ENCODE measurements at places on chromosomes 3 and 15. TPM values are rescaled to one million over a fixed set of nuclear protein-coding genes. Genes with fewer than 3 reads are reported as not detected.

ATP8B4 gene
- total RNA-seq, result 0.56 TPM

ZNF774 gene
- total RNA-seq, result 1.5 TPM

NR1I2 gene
- not detected for total RNA-seq

CRYGS gene
- total RNA-seq, result 0.23 TPM

SH3GL3 gene
- 1.7 TPM for total RNA-seq

OR5H1 gene
- not detected for total RNA-seq

TGM4 gene
- total RNA-seq, result 0.33 TPM

GOLGA8J gene
- total RNA-seq, result not detected

C2CD4B gene
- total RNA-seq, result not detected

LRRIQ4 gene
- not detected for total RNA-seq

TRPM1 gene
- 0.07 TPM for total RNA-seq

KLHL40 gene
- not detected for total RNA-seq

CHCHD4 gene
- 22.0 TPM for total RNA-seq

ULK4 gene
- total RNA-seq, result 3.7 TPM

ERICH6 gene
- total RNA-seq, result not detected

ANKRD63 gene
- not detected for total RNA-seq

PROS1 gene
- total RNA-seq, result 4.3 TPM

NUP210 gene
- total RNA-seq, result 0.21 TPM

CNBP gene
- total RNA-seq, result 313 TPM

GOLGA8K gene
- total RNA-seq, result not detected

HRG gene
- not detected for total RNA-seq

COLQ gene
- total RNA-seq, result 0.21 TPM

ARPIN gene
- 14.1 TPM for total RNA-seq

DPP8 gene
- 17.0 TPM for total RNA-seq

BSN gene
- total RNA-seq, result 0.05 TPM

MCTP2 gene
- 11.6 TPM for total RNA-seq

FLNB gene
- 228 TPM for total RNA-seq

CD80 gene
- not detected for total RNA-seq

IGDCC3 gene
- not detected for total RNA-seq

LARP6 gene
- total RNA-seq, result 6.0 TPM

ENTPD3 gene
- total RNA-seq, result 13.0 TPM

SLC6A11 gene
- 0.35 TPM for total RNA-seq

MESP2 gene
- total RNA-seq, result 0.42 TPM

TNNC1 gene
- total RNA-seq, result 0.23 TPM
